ENCODE measurements at places on chromosomes 12 and 14. TPM values are rescaled to one million over a fixed set of nuclear protein-coding genes. Genes with fewer than 3 reads are reported as not detected.

DNA sequence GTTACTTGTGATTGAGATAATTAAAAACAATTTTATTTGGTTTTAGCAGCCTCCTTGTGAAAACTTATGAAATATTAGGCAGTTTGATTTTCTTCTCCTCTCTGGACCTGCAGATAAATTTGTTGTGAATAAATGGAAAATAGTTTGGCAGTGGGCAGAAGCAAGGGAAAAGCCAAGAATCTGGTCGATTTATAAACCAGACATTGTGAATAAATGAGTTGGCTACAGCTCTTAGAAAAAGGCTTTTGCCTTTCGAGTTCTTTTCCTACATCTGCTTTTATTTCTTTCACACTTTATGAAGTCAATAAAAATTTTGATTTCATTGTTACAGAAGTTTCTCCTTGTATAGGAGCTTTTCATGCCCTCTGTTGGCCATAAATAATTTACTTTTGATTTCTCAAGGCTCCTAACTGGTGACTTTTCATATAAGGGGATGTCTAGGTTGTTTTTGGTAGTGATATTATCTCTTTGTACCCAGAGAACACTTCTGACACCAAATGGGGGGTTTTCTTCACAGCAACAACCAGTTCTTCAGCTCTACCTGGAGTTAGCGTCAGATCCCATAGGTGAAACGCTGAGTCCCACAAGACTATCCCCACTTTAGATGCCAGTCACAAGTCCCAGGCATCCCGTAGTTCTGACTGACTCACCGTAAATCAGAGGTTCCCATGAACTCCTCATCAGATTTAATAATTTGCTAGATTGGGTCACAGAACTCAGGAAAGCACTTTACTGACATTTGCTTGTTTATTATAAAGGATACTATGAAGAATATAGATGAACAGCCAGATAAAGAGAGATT is 136.5 kb upstream of the DNM1L start:
- H3K36me3 ChIP-seq: no peaks in the 10 kb centered on the region
- no peak overlapping the region for H3K4me3 ChIP-seq
- peaks cover 16% of the 10 kb centered on the region for H3K4me1 ChIP-seq
- H3K27ac ChIP-seq: no peak overlapping the region

The TAS2R42 gene
- not detected for polyA plus RNA-seq

- H3K27me3 ChIP-seq: no peaks in the 10 kb centered on the region
- H3K36me3 ChIP-seq: no peaks in the 10 kb centered on the region
- H3K4me3 ChIP-seq: no peak overlapping the region
- no peaks in the 10 kb centered on the region for H3K4me1 ChIP-seq
- no peak for DNase-seq
Observed at GRCh38 chr12:39685854-39686657, 66.5 kb upstream of the ABCD2 start.

The CLEC4A gene
- polyA plus RNA-seq: 0.52 TPM

- H3K4me3 ChIP-seq: no peak overlapping the region
- no peaks in the 10 kb centered on the region for H3K27me3 ChIP-seq
Observed at GRCh38 chr14:22915886-22916521, 2.9 kb downstream of the RBM23 start.

All from endothelial cell of umbilical vein (primary cell).